ENCODE measurements at places on chromosomes 12 and 14.

DNA sequence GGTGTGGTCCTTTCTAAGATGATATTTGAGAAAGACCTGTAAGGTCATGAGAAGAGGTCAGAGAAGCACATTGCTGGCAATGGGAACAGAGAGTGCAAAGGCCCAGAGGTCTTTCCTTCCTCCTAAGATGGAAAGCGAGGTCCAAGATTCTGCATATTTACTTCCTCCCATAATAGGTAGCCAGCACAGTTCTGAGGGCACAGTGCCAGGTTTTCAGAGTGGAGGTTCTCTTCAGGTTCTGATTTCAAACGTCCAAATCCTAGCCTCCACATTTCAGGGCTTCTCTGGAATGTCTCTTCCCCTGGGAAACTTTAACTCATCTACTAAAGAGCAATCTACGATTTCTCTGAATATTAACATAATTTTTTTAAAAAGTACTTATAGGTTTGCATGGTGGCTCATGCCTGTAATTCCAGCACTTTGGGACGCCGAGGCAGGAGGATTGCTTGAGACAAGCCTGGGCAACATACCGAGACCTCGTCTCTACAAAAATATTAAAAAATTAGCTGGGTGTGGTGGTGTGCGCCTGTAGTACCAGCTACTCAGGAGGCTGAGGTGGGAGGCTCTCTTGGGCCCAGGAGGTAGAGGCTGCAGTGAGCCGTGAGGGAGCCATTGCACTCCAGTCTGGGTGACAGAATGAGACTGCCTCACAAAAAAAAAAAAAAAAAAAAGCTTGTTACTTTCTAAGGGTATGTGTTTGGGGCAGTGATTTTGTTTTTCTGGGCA, 526 bp upstream of the MRPL42 start:
- no peak for DNase-seq

GRCh38 chr12:76018111-76018510, 13.5 kb downstream of the PHLDA1 start:
- DNase-seq = no peak

- no peak for DNase-seq
Measured at GRCh38 chr14:40197344-40197743, 765.1 kb upstream of the FBXO33 start.

- DNase-seq = no peak
Measured at GRCh38 chr14:51442513-51443175, 202.6 kb downstream of the TMX1 start.

- no peak for DNase-seq
Measured at GRCh38 chr12:92089559-92089958, 56.1 kb downstream of the BTG1 start.

DNA sequence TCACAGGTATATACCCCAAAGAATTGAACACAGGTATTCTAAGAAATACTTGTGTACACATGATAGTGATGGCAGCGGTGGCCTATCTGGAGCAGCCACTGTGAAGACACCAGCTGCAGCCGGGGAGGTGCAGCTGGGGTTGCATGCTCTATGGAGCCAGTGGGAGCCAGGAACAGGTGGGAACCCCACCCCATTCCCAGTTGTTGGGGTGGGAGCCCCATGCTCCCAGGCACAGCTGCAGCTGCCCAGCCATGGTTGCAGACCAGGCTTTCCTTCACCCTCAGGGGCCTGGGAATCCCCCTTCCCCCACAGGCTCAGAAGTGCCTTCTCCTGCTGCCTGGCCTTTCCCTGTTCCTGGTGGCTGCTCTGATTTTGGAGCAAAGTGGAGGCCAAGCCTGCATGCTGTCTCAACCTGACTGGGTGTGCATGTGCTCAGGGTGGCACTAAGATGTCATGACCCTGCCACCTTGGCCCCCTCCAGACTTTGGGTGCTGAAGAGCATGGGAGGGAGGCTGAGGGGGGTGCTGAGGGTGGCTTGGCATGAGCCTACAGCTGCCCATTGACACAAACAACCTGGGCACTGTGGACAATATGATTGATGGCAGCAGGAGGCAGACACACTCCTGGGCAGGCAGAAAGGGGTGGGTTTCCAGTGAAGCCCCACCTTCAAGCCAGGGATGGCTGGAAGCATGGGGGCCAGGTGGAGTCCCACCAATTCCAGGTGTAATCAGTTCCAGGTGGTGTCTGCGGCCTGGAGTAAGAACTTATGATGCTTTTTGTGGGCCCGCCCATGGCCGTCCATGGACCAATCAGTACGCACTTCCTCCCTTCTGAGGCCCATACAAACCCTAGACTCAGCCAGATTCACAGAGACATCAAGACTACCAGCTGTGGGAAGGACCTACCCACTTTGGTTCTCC, 234.7 kb downstream of the ADGRD1 start:
- DNase-seq = peak; percentile 37

GRCh38 chr14:45290547-45290946, 37.5 kb upstream of the MIS18BP1 start:
- DNase-seq = no peak

DNA sequence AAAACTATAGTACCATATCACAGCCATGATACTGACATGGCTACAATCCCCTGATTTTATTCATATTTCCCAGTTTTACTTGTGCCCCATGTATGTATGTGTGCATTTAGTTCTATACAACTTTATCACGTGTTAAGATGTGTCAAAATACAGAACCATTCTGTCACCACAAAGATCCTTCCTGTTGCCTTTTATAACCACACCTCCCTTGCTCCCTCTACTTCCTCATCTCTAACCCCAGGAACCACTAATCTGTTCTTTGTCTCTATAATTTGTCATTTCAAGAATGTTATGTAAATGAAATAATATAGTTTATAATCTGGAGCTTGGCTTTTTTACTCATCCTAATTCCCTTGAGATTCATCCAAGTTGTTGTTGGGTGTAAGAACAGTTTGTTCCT, 358.4 kb downstream of the DPF3 start:
- no peak for DNase-seq

DNA sequence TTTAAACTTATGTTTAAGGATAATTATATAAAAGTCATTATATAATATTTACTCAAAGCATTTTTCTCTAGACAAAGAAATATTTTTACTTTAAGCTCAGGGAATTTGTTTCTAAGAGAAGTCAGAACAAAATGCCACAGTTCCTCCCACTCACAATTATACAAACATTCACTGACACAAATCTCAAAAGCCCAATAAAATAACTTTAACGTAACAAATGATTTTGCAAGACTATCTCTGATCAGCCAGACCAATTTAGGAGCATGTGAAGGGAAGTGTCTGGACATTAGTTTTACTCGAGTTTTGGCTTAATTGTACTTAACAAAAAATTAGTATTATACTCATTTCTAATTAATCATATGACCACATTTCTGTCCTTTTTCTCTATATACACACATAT, 41.2 kb downstream of the COCH start:
- no peak for DNase-seq

- DNase-seq = no peak
Measured at GRCh38 chr12:113474635-113475436, 3.2 kb upstream of the LHX5 start.

- DNase-seq = no peak
Measured at GRCh38 chr14:105275267-105275946, 25.4 kb downstream of the BRF1 start.

GRCh38 chr14:77026930-77027537, 1.5 kb downstream of the IRF2BPL start:
- peak; percentile 85 for DNase-seq

GRCh38 chr14:47921133-47921532, 245.7 kb upstream of the MDGA2 start:
- DNase-seq = no peak

DNA sequence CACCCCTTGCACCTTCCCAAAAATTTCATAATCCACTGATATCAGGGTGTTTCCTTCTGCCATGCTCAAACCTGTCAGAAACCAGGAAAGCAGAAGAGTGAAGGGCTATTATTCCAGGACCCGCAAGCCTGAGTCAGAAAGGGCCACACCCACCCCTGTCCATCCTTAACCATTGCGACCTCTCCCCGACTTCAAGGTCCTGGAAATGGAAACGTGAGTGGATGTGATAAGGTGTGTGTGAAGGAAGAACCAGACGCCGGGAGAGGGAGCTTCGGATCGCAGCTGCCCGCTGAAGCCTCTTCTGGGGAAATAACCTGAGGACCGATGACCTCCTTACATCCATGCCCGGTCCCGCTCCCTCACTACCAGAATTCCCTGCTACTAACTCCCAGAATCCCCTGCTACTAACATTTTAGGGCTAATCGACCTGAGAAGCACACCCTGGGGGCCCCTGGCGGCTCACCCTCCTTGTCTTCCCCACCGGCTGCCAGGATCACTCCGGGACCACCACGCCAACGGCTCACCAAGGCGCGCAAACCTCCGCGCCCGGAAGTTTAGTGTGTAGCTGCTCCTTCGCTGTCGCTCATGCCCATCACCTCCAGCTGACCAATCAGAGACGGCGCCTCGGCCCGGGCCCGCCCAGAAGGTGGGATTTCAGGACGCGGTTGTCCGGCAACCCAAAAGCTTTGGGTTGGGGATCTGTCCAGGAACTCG, at the start of gene ACYP1:
Gene ACYP1 (minus strand): TSS at position 534 of the 714 bp plus-strand sequence. CDS start 471 bp downstream, at position 63.
- peak; percentile 96 for DNase-seq

DNA sequence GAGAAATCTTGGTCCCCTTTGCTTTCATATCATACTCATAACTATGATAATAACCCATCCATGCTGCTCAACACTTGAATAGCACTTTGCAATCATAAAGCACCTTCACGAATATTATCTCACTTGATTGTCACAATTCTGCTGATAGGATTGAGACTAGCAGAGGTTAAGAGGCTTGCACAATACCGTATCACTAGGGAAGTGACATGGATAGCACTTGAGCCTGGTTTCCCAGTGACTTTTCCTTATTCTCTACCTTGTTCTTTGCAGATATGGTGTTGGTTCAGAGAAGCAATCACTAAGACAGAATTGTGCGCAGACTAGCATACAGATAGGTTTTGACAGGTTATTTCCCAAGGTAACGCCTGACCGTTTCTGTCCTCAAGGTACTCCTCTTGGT, 186.6 kb upstream of the GZMB start:
- no peak for DNase-seq

- DNase-seq = no peak
Measured at GRCh38 chr14:51707327-51707726, 55.6 kb downstream of the FRMD6 start.

DNA sequence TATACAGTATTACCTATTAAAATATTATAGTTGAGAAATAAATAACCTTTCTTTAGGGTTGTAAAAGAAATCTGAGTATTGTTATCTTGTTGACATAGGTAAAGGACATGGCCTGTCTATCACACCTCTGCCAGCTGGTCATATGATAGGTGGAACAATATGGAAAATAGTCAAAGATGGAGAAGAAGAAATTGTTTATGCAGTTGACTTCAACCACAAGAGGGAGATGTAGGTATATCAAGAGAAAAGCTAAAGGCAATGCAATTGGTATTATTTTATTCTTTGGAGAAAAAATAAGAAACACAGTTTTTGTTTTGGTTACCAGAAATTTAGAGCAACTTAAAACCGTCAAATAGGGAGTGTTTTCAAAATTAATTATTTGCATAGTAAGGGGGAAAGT, 13.5 kb downstream of the CPSF2 start:
- no peak for DNase-seq

DNA sequence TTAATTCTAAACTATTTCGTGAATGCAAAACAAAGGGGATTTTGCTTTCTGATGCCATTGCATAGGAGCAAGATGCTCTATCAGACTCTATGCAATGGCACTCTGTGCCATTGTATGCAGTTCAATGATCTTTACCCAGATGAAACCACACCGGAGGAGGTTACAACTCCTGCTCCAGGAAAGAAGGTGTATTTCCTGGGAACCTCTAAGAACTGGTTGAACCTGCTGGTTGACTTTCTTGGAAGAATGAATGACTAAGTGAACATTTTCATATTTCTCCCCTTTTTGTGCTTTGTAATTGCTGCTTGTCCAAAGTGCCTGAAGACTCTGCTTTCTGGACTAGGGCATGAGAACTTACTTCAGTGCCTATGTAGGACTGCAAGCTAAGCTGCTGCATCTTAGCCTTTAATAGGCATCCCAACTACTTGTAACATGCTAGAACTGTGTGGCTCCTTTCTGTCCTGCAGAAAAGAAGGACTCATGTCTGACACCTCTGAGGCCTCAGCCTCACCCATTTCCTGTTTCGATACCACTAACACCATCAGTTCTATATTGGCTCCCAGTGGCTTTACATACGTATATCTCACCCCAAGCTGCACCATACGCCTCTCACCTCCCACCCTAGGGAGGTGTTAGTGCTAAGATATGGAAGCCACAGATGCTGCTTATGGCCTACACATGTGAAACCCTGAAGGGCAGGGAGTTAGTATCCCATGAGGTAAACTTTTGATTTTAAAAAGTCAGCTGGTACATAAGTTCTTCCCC, 193.5 kb upstream of the CNOT2 start:
- DNase-seq = no peak

DNA sequence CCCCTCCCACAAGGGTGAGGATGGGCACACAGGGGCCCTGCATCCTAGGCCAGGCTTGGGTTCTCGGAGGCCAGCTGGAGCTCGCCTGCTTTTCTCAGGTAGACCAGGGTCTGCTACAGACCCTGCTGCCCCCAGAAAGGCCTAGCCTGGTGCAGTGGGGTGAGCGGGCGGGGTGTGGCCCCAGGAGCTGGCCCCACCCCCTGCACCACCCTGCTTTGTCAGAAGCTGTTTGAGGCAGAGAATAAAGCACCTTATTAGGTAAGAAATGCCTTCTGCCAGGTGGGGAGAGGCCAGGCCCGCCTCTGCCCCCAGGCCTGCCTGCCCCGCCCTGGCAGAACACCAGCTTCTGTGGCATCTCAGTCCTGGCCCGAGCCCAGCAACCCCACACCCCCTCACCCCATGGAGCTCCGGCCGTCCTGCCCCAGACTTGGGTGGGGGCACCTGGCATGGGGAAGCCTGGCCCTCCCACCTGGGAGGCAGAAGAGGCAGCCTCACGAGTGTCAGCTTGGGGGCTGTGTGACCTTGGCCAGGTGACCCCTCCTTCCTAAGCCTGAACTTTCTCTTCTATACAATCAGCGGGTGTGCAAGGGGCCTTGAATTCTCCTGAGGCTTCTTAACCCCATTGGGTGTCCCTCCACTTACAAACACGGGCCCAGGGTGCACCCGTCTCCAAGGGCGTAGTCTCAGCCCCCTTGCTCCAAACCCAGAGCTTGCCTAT, 43.2 kb downstream of the KRT80 start:
- no peak for DNase-seq

DNA sequence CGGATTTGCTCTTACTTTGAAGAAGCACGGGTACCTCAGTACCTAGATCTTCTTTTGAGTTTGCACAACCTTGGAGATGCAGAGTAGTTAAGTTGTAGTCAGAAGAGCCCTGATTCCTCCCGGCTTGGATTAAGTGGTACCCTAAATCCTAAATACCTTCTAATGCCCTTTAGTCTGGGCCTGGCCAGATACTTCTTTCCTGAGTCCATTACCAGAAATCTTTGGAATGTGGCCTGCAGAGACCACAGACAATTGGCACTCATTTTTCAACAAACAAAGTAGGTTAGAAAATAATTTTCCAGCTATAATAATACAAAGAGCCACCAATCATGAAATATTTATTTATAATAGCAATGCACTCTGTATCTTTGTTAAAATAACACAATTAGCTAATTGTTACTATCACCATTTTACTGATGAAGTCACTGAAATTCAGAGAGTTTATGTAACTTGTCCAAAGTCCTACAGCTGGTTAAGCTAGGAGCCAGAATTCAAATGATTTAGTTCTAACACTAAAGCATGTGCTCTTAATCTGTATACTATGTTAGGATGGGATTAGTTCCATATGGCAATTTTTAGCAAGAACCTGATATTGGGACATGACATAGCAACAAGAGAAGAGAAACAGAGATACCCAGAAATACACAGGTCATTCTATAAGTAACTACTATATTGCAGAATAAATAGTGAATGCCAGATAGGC, 132.1 kb upstream of the PDZRN4 start:
- DNase-seq = no peak
